Stimulated activated CD8-positive, alpha-beta memory T cell treated with anti-CD3 and anti-CD28 coated beads, Interleukin-2, amount 100 ng/mL, for 1 hour (primary cell): ENCODE measurements at places on chromosomes 4 and X.
A peak's percentile ranks its signal among the peaks of the same experiment; 100 is the strongest.

DNA sequence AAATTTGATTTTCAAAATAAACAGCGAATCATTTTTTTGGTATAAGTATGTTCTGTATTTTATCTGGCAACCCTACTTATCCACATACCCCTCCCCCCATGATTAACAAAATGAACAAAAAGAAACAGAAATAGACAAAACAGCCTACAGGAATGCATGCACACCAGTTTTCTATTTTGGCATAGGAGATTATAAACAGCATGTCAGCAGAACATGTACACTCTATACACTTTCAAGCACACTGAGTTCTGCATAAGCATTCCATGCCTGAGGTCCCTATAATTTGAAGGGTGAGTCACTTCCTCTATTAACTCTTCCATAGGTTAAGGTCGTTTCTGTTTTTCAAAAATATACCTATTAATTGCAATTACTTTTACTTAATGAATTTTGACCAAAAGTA lies 28.0 kb upstream of the ZNF280C start:
- DNase-seq = no peak

DNA sequence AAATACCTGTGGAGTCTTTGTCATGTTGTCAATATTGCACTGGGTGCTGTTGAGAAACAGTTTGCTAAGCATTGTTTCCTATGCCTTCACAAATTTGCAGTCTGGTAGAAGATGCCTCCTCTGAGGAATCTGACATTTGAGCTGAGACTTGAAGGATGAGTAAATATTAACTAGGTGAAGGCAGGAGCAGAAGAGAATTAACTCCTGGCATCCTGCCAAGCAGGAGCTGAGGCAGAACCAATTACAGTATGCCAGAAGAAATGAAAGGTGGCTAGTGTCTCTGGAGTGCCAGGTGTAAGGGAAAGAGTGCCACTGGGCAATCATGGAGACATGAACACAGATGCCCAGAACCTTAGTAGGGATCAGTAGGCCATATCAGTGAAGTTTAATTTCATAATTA lies 1778.2 kb upstream of the PCDH10 start:
- DNase-seq = no peak

GRCh38 chr4:144176476-144176875 lies 36.0 kb upstream of the GYPA start:
- no peak for DNase-seq

DNA sequence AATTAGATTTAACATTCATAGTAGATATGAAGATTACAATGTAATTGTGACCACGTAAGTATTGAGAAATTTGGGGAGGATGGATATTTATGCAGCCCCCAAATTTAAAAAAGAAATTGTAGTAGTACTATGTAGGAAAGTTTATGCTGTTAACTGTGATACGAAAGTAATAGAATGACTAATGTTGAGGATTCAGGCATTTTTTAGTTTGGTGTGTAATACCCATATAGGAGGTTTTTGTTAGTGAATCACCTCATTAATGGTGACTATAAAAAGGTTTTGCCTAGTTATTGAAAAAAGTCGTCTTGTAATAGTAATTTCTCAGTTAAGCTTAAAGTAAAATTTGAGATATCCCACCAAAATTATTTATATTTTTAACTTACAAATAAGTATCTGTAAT lies 67.2 kb downstream of the SMARCAD1 start:
- DNase-seq = no peak

DNA sequence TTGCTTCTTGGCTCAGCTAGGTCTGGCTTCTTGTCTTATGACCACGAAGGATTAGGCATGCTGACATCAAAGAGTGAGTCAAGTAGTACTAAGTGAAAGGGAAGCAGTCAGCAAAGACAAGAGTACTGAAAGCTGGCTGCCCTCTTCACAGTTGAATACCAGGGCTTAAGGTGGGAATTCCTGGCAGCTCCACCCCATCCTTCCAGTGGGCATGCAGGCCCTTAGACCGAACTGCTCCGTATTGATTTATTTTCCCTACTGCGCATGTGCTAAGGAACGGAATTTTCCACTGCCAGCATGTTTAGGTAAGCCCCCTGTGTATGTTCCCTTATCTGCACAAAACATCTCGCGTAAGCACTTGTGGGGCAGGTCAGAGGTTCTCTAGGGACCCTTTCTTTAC lies 2320.1 kb downstream of the ARAP2 start:
- no peak for DNase-seq

DNA sequence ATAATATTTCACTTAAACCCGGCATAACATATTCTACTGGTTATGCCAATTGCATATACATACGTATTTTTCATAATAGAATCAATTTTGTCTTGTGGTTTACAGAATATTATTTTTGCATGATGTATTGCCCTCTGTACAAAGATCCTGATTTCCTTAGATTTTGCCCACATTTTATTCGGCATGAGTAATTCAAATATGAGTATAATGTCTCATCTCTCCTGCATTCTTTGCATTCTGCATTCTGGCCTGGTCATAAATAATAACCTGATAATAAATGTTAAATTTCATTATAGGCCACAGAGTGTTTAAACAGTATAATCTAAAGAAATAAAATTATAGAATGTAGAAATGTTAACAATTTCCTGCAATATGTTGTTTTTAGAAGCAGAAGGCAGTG lies 205.3 kb downstream of the TLL1 start:
- DNase-seq = no peak

- no peak for DNase-seq
These were observed 37.2 kb upstream of the FAM9C start for GRCh38 chrX:13081395-13082205.

GRCh38 chr4:107187091-107187490 lies 151.0 kb upstream of the DKK2 start:
- DNase-seq = no peak

DNA sequence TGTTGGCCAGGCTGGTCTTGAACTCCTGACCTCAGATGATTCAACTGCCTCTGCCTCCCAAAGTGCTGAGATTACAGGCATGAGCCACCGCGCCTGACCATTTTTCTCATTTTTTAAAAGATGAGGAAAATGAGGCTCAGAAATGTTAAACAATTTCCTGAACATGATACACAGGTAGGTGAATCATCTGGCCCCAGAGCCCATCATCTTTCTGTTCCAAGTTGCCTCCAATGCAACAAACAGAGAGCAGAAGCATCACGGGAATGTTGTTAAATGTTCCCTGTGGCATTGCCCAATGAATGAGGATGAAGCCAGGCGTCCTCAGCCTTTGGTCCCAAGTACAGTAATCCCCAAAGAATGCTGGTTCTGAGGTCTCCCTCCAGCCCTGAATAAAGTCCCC lies 31.3 kb upstream of the ANXA5 start:
- DNase-seq = no peak

DNA sequence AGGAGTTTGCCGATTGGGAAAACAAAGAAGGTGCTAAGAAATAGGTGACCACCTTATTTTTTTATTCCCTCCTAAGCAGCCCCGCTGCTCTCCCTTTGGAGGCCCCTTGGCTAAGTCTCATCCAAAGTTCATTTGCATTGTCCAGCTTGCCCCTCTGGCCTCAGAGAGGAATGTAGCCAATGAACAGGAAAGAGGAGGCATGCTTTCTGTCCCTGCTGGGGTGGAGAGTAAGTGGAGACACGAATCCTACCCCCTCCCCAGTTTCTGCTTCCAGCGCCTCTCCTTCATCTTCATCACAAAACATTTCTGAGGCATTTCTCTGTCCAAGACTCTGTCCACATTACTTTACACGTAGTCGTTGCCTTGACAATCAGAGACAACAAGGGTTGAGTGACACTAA lies 38.7 kb downstream of the NLGN3 start:
- no peak for DNase-seq

- DNase-seq = no peak
These were observed 14.1 kb downstream of the ACSL1 start for GRCh38 chr4:184811526-184812198.

- peak; percentile 44 for DNase-seq
These were observed 6.2 kb downstream of the TXK start for GRCh38 chr4:48127682-48128404.

- no peak for DNase-seq
These were observed 46.1 kb upstream of the CITED1 start for GRCh38 chrX:72351606-72352334.

DNA sequence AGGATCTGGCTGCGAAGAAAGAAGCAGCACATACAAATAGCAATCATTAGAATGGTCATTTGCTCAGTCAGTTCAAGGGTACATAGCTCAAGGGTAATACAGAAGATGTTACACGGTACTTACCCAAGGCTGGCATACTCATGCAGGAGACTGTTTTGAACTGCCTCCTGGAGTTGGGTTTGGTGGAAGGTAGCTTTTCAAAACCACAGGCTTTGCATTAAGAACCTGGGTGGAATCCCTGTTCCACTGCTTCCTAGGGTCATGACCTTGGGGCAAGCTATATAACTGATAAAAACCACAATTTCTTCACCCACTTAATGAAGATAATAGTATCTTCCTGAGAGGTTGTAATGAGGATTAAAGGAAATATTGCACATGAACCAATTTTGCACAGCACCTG lies 36.5 kb downstream of the TBC1D9 start:
- DNase-seq = no peak

GRCh38 chr4:169398316-169398715 lies 127.6 kb upstream of the SH3RF1 start:
- DNase-seq = no peak

DNA sequence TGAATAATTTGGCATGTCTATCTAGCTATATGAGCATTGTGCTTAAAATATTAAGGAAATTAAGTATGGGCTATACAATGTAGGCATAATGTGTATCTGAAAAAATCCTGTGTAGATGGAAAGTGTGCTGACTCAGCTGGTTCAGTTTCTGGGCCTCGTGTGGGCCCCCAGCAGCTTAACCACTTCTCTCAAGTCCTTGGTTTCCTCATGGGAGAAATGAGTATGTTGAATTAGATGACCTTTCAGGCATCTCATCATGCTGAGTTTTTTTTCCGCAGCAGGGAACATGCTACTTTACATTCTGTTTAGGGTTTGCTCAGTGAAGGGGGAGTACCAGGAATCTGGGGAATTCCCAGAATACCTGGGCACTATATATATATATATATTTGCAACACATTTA lies 30.5 kb downstream of the RHOH start:
- no peak for DNase-seq

GRCh38 chr4:183182873-183183725 lies 84.0 kb downstream of the WWC2 start:
- no peak for DNase-seq

DNA sequence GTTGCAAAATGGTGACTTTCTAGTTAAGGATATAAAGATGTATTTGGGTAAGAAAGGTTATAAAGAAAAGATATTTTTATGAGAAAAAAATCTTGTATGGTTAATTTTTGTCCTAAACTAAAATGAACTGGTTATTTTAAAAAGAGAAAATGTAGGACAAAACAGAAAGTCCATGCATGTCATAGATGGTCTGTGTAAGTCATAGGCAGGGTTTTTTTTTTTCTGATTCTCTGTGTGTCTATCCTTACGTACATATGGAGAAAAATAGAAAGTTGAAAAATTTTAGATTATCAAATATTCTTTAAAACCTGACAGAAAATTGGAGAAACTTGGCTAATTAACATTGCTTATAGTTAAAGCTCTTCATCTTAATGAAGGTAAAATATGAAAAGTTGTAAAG lies 493.4 kb downstream of the IQCM start:
- DNase-seq = no peak

DNA sequence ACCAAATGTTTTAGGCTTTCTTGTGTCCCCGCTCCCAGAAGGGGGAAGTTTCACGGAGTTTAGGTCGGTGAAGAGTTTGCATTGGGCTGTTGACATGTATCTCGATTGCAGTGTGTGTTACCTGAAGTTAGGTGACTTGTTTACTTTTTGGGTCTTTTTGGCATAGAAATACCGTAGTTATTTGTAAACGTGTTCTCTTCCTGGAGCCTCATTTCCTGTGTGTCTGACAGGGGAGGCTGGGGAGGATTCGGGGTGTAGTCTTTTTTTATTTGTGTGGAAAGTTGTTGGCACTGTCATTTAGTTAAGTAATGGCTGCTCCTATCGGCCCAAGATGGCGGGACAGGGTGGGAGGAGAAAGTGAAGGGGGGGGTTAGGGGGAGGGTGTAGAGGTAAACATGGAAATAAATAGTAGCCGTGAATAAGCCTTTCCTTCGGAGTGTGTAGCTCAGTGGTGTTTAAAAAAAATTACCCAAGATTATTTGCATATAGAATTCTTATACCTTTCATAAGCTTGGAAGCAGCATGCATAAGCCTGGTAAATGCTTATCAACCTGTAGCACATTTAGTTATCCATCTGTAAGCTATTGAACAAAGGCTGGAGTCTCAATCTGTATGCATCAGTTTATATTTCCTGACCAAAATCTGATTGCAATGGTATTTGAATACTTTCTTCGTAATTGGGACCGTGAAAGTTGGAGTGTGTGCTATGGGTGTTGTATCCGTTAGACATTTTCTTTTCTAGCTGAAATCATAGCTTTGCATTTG lies 1.6 kb downstream of the KDM6A start:
- no peak for DNase-seq

GRCh38 chr4:148574911-148575310 lies 132.7 kb upstream of the NR3C2 start:
- DNase-seq = no peak

DNA sequence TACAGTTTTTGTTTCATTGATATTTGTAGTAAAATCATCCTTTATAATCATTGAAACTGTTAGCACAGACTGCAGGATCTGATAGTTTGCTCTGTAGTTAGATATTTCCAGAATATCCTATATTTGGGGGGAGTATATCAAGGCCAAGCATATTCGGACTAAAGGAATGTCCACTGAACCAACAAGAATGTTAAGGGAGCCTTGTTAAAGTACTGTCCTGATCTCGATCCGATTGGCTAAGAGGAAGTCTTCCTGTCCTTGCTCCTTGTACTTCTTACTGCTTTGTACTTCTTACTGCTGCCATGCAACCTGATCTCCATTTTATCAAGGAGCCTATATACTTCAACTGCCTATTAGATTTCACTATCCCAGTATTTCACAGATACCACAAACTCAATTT lies 449.3 kb downstream of the RPA4 start:
- no peak for DNase-seq

DNA sequence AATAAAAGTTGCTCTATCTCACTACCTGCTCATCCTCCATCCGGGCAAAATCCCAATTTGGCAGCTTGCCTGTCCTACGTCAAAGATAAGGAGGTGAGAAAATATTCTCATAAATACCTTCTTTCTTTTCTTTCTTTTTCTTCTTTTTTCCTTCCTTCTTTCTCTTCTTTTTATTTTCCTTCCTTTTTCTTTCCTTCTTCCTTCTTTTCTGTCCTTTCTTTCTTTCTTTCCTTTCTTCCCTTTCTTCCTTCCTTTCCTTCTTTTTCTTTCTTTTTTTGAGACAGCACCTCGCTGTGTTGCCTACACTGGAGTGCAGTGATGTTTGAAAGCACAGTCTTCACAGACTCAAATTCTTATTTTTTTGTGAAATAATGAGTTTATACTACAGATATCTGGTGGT lies 38.6 kb upstream of the NKAP start:
- DNase-seq = no peak

GRCh38 chr4:38131371-38132091 lies 171.3 kb downstream of the PTTG2 start:
- peak; percentile 36 for DNase-seq
